ENCODE measurements at places on chromosomes 3 and 15.

DNA sequence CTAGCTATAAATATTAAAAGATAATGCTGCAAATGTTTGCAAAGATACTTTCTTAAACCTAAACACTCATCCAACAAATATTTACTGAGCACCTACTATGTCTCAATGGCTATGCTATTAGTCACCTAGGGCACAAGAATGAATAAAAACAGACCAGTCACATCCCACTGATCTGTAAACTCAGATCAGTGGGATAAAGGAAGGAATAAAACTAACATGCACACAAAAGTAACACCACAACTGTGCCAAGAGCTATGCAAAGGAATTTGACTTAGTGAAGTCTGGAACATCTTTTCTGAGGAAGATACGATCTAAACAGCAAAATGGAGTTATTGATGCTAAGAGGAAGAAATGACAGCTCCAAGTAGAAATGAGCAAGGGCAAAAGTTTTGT, 56.6 kb downstream of the CBLB start:
- peak; percentile 26 for DNase-seq

- no peak for DNase-seq
Measured at GRCh38 chr3:30751610-30752299, 142.7 kb downstream of the GADL1 start.

DNA sequence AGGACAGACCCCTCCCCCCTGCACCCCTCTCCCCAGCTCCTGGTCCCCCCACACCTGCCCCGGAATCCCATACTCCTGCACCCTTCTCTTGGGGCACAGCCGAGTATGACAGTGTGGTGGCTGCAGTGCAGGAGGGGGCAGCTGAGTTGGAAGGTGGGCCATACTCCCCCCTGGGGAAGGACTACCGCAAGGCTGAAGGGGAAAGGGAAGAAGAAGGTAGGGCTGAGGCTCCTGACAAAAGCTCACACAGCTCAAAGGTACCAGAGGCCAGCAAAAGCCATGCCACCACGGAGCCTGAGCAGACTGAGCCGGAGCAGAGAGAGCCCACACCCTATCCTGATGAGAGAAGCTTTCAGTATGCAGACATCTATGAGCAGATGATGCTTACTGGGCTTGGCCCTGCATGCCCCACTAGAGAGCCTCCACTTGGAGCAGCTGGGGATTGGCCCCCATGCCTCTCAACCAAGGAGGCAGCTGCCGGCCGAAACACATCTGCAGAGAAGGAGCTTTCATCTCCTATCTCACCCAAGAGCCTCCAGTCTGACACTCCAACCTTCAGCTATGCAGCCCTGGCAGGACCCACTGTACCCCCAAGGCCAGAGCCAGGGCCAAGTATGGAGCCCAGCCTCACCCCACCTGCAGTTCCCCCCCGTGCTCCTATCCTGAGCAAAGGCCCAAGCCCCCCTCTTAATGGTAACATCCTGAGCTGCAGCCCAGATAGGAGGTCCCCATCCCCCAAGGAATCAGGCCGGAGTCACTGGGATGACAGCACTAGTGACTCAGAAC, 9.8 kb downstream of the MAP1A start:
- DNase-seq = no peak

DNA sequence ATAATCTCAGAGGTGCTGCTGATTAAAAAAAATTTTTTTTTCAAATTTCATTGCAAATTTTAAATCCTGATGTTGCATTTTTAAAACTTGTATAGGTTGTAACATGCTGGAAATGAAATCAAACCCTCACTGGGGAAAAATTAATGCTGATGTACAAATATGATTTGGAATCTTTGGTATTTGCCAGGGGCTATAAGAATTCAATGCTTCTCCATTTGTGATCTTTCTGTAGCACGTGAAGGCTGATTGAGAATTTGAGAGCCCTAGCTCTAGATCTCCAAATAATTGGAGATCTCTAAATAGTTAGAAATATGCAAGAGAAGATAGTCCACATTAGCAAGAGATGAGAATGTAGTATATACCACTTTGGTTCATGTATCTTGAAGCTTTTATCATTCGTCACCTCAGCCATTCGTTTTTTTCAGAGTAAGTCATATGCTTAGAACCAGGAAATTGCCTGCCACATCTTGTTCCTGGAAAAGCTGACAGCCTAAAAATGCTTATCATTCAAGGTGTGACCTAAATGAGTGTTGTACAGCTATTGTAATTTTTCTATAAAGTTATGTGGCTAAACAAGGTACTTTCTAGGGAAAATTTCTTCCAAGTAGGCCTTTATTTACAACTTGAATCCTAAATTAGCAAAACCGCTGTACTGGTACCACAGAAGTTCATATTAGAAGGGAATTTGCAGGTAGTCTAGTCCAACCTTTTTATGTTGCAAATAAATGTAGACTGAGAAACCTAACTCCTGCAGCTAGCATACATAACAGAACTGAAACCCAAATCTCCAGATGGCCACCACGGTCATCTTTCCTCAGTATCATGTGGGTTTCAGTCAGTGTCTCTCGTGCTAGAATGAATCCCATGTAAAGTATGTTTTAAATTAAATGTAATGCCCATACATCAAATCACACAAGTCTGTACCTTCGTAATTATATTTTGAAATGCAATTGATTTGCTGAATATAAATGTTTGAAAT, 48.5 kb downstream of the FNDC3B start:
- DNase-seq = no peak

GRCh38 chr15:43912208-43912607, 85.4 kb downstream of the WDR76 start:
- no peak for DNase-seq

DNA sequence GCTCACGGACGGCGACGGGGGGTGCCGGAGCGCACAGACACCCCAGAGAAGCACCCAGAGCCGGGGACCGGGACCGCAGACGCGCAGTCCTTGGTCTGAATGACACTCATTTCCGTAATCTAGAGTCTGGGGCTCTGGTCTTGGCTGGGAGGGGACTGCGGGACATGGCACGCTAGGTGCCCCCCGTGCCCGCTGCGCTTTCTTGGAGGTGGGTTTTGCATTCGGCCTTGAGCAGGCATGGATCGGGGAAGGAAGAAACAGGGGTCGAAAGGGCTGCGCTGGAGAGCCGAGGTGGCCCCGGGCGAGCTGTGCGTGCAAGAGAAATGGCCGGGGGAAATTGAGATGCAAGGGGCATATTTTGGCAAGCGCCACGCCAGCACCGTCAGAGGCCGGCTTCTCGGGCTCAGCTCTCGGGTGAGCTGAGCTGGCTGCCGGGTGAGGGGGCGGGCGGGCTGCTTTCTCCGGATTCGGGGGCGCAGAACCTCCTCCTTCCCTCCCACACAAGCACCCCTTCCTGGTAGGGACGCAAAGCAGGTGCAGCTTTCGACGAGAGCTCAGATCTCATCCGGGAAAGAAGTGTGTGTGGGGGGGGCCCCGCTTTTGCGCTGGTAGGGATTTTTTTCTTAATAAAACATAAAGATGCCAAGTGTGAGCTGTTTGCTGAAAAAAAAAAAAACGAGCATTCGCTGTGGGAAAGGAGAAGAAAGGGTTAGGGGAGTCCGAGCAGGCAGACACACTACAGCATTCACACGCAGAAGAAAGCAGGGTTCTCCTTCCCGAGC, 963 bp upstream of the NTRK3 start:
- no peak for DNase-seq

DNA sequence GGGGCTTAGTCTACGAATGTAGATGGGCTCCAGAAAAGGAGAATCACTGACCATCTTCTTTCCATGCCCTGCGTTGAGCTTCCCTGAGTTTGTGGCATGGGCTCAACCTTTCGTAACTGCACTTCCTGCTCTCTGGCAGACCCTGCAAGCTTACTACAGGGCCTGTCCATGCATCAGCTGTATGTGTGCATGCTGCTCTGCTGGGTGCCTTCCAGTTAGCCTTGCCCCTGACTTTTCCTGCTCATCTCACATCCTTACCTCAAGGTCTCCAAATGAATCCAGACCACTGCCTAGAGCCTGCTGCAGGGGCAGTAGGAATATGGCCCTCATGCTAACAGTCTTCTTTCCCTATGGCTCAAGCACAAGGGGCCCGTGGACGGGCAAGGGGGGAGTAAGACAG, 2.0 kb upstream of the TF start:
- DNase-seq = no peak

DNA sequence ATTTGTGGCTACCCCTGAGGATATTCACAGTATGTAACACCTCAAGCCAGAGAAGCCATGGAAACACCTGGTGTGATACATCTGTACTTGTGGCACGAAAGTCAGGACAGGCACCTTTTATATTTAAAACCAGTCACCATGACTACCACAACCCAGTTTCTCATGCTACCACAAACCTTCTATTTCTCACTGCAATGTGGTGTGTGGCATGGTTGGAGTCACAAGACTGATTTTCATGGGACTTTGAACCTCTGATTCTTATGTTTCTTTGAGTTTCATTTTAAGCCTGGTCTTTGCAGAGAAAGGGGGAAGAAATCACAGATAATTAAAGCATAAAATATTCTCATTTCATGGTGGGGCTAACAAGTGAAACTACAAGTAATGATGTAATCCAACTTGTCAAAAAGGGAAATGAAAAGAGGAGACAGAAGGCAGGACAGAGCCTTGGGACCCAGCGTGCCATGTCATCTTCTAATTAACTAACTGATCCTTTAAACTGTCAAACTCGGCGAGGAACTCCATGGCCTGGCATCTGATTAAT, 175.9 kb downstream of the PDZRN3 start:
- no peak for DNase-seq

- DNase-seq = no peak
Measured at GRCh38 chr3:9602620-9603019, 46.7 kb upstream of the MTMR14 start.

DNA sequence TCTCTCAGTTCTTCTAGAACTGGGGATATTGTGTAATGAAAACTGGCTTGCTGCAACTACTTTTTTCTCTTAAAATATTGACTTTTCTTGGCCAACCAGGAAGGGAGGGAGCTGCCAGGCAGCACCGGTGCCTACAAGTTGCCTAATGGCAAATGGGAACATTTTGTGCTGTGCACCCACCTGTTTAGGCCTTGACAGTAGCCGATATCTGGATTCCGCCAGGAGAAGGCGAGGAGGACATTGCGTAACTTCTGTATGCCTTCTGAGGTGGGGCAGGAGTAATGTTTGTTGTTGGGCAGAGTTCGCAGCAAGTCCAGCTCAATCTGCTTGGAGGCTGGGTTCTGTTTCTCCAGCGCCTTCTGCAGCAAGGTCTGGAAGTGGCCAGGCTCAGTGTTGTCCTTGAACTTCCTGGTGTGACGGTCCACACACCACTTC, 64.9 kb downstream of the TBC1D2B start:
- no peak for DNase-seq

DNA sequence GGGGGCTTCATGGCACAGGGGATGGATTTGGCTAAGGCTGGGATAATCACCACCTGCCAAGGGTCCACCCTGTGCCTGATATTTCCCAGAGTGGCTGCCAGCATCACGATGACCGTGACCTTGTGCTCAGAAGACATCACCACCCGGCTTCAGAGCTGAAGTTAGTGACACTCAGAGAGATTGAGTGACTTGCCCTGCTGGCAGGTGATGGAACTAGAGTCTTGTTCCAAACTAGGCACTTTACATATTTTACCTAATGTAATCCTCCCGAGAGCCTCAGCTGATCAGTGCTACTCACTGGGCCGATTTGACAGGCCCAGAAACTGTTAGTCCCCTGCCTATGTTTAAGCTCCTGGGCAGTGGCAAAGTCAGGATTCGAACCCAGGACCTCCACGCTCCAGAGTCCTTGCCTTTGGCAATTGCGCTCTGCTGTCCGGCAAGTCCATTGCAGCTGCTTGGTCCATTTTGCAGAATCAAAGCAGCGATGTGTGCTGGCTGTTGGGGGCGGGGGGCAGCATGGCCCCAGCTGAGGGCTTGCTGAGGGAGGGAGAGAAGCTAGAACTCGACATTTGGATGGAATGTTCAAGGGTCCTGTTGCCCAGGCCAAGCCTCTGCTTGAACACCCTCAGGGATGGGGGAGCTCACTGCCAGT, 74.8 kb upstream of the GATA2 start:
- no peak for DNase-seq

GRCh38 chr15:80798911-80799310, 19.7 kb downstream of the CEMIP start:
- DNase-seq = no peak

DNA sequence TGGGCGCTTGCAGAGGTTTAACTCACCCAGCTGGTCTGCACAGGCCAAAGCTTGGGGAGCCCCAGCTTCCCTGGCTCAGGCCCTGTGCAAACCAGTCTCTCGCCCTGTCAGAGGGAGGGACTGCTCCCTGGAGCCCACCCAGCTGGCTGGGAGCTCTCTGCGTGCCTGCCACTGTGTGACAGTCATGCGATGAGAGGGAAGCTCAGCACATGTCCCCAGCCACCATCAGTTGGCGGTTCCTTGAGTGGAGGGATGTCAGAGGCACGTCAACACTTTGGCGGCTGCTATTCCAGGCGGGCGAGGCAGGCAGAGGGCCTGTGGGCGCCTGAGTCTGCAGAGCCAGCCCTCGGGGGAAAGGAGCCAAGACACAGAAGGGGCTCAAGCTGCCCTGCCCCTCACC, 324.6 kb downstream of the UACA start:
- DNase-seq = no peak

GRCh38 chr15:61063875-61064320, 165.2 kb downstream of the RORA start:
- no peak for DNase-seq

- DNase-seq = no peak
Measured at GRCh38 chr3:108251265-108251664, 29.0 kb upstream of the IFT57 start.

DNA sequence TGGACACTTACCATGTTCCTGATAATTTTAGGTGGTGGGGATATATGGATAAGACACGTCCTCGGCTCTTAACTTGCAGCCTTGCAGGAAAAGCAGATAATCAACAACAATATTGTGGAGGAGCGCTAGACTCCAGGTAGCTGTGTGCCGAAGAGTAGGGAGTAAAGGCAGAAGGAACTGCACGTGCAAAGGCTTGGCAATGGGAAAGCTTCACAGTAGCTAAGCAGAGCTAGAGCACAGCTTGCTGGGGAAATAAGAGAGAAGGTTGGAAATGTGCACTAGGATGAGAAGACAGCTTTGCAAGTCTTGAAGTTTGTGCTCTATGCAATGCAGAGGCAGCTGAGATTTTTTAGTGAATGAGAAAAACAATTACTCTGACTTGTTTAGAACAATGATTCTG, 12.4 kb downstream of the PSMA4 start:
- DNase-seq = no peak

DNA sequence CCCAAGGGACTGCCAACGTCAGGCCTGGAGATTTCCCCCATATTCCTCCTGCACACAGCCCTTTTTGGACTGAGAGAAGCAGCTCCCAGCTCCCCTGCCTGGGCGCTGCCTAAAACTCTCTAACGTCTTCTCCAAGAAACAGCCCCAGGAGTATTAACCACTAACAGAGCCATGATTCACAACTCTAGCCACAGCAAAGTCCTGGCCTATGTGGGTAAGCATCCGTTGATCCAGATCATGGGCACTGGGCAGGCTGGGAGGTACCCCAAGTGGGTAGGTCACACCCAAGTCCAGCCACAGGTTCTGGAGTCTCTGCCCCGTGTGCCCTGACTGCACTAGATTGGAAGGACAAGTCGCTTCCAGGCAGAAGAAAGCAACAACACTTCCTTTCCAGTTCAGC, 31.9 kb downstream of the NBEAL2 start:
- DNase-seq = no peak

DNA sequence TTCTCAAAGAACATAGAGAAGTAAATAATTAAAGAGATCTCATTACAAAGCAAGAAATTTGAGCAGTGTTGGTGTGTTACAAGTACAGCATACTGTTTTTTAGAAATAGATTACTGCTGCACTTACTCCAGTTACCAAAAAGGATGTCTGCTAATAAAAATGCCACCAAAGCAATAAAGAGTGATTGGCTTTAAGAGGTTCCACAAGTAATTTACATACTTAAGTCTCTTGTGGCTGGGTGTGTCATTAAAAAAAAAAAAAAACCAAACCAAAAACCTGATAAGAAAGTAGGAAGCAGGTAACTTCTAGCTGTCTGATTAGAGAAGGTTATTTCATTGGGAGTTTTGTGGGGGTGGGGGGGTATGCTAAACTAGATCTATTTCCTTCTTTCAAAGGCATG, 15.2 kb downstream of the RAB11A start:
- no peak for DNase-seq
